T-helper 9 cell (primary cell): ENCODE measurements at places on chromosomes 4 and X.

DNA sequence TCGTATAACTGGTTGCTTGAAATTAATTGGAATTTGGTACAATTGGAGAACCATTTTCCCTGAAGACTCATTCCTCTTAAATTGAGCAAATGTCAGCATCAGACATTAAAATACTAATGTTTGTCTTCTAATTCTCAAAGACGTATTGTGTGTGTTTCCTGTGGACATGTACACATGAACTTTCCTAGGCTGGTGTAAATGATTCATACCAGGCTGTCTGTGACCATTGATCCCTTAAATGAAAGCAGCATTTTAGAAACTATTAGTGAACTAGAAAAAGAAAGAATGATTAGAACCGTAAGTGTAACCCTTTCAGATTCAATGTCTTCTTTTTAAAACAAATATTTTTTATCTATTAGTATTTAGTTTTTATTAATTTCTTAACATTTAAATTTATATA, 332.9 kb downstream of the PPP3CA start:
- DNase-seq, result no peak

- DNase-seq, result no peak
These were observed 18.8 kb downstream of the L1CAM start for GRCh38 chrX:153867139-153867538.

DNA sequence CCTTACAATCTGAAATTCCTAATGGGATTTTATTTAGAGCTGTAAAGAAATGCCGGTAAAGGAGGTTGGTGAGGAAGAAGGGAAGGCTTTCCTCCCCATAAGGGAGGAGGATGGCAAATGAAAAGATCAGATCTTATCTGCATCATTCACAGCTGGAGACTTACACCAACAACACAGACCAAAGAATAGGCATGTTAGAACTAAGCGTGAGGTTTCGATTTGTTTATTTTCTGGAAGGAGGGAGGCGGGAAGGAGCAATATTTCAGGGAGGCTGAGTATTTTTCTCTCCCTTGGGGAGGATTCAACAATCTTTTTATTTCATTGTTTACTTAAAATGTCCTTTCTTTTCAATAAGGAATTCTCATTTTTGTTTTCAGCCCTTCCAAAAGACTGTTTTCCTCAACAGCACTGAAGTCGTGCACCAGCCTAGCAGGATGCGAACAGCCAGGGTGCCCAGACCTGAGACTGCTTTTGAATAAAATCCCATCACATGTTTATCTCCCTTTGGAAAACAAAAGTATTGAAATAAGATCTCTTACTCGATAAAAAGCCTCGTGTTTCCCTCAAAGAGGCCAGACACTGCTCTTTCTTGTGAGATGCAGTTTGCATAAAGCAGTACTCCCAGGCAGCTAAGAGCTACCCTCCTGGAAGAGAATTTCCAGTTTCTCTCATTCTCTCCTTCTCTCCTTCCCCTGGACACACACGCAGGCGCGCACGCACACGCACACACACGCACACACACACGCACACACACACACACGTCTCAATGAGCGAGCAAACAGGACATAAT, 236.1 kb downstream of the MGST2 start:
- DNase-seq, result no peak

DNA sequence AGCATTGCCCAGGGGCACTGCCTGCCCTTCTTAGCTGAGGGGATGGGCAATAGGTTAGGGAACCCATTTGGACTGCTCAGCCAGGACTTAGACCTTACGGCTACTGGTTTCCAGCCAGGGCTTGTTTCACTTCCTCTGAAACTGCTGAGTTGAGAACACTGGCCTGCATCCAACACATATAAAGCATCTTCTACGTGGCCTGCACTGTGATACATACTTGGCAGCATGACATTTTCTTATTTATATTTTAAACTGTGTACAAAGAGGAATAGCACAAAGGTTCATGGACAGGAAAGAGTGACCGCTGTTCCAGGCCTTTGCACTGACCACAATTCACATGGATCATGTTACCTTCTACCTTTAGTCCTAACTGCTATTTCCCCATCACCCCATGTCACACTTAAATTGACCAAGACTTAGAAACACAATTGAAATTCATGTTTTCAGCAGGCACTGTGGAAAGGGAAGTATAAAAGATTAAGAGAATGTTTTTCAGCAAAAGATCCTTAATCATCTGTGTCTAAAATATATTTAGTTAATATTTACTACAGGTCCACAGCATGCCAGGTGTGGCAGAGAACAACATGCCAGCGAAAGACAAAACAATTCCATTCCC, 43.7 kb downstream of the NLGN4X start:
- DNase-seq, result no peak

GRCh38 chr4:150976478-150977118, 38.5 kb downstream of the LRBA start:
- no peak for DNase-seq
